Retinal pigment epithelial cell (primary cell): ENCODE measurements at places on chromosomes 1 and 21.
A peak's percentile ranks its signal among the peaks of the same experiment; 100 is the strongest.

GRCh38 chr1:115332813-115333608 lies 5.0 kb downstream of the NGF start:
- DNase-seq, result peak; percentile 76

- no peak for DNase-seq
Measured at GRCh38 chr1:35243691-35244090, 24.8 kb upstream of the ZMYM4 start.

DNA sequence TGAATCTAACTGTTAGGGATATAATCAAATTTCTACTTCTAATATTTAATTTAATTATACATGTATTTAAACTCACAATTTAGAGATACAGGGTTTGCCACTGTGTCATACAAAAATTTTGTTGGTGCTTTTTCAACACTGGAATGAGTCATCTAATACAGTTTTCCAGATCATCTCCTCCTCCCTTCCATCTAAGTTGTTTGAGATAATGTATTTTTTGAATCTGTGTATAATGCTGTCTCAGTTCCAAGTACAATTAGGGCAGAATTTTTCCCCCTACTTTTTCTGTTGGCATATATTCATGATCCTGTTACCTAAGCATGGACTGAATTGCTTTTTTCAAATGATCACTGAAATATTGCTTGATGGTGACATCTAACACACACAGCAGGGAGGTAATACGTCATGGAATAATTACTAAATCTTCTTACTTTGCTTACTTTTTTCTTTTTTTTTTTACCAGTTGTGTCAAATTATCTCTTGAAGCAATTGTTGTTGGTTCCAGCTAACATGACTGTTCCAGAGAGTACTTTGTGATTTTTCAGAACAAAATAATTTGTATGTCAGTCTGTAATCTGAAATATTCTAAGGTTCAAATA lies 146.0 kb downstream of the MAGI3 start:
- DNase-seq, result no peak

GRCh38 chr1:204377800-204378668 lies 18.3 kb upstream of the PLEKHA6 start:
- no peak for DNase-seq

- DNase-seq, result no peak
Measured at GRCh38 chr1:87513966-87514660, 185.4 kb downstream of the LMO4 start.

GRCh38 chr1:160076295-160076694 lies 5.0 kb upstream of the KCNJ9 start:
- DNase-seq, result no peak

GRCh38 chr21:18478513-18478912 lies 74.9 kb upstream of the TMPRSS15 start:
- DNase-seq, result no peak

- DNase-seq, result peak; percentile 67
Measured at GRCh38 chr1:1360506-1361169, 2.3 kb upstream of the MXRA8 start.

GRCh38 chr1:67759066-67759465 lies 74.1 kb downstream of the GADD45A start:
- no peak for DNase-seq

DNA sequence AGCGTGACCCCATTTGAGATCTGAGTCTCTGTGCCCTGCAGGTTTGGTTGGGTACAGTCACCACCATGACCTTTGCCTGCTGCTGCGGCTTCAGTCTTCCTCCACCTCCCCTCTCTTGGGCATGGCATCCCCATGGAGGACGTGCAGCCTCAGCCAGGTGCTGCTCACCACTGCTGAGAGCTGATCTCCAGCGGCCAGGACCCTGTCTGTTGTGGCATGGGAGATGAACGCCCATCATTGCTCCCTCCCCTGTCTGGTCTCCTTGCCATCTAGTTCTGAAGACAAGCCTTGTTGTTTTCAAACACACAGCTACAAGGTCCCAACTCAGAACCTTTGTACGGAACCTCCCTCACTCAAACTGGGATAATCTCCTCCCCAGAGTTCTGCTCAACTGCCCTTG lies 19.2 kb upstream of the PKP1 start:
- DNase-seq, result no peak

- DNase-seq, result no peak
Measured at GRCh38 chr1:111903148-111903870, 86.2 kb downstream of the KCND3 start.

GRCh38 chr1:89697383-89697782 lies 64.5 kb downstream of the LRRC8C start:
- DNase-seq, result no peak

GRCh38 chr1:213381572-213382084 lies 330.6 kb downstream of the RPS6KC1 start:
- DNase-seq, result no peak

DNA sequence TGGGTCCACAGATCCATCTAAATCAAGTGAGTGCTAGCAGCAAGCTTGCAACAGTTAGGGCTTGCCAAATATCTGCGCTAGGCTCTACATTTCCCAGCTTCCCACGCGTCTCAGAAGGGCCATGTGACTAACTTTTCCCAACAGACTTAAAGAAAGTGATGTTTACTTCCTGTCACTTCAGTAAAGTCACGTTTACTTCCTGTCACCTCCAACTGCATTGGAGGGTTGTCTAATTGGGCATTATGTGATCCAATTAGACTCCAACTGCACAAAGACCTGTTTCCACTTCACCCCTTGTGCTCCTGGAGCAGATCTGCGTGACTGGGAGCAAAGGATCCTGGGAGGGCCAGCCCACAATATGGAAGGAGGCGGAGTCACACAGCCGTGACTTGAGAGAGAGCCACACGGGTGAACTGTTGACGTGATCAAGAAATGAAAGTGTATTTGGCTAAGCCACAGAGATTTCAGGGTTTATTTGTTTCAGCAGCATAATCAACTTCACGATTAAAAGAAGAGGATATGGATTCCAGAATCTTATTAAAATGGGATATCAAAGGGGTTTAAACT lies 77.7 kb downstream of the CYYR1 start:
- no peak for DNase-seq

GRCh38 chr1:102434421-102434820 lies 437.7 kb upstream of the OLFM3 start:
- DNase-seq, result no peak

GRCh38 chr21:28833182-28833581 lies 159.5 kb downstream of the LTN1 start:
- no peak for DNase-seq

DNA sequence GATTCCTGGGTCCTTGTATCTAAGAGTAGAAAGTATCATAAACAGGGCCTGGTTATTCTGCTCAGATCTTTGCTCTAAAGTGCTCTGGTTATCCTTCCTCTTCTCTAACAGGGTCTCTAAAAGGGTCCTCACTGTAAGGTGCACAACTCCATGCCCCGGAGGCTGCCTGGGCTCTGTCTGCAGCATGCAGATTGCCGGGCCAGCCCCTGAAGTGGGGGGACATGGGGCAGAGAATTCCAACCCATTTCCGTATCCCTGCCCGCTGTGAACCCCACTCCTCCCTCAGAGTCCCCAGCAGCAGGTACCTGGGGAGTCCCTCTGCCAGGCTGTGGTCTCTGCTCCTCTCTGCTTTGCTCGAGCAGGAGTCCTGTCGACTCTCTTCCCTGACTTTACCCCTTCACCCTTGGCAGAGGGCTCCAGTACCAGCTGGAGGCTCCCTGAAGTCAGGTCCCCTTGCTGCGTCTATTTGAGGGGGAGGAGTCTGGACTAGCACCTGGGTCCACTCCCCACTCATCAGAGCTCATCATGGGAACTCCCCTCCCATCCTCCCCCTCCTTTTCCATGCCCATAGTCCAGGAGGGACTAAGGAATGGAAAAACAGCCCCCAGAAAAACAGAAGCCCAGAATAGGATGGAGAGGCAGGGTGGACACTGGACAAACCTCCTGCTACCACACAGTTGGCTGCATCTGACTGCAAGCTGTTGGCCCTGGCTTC lies 12.1 kb downstream of the BLACAT1 start:
- DNase-seq, result no peak
